ENCODE measurements at places on chromosomes 1 and 21.

DNA sequence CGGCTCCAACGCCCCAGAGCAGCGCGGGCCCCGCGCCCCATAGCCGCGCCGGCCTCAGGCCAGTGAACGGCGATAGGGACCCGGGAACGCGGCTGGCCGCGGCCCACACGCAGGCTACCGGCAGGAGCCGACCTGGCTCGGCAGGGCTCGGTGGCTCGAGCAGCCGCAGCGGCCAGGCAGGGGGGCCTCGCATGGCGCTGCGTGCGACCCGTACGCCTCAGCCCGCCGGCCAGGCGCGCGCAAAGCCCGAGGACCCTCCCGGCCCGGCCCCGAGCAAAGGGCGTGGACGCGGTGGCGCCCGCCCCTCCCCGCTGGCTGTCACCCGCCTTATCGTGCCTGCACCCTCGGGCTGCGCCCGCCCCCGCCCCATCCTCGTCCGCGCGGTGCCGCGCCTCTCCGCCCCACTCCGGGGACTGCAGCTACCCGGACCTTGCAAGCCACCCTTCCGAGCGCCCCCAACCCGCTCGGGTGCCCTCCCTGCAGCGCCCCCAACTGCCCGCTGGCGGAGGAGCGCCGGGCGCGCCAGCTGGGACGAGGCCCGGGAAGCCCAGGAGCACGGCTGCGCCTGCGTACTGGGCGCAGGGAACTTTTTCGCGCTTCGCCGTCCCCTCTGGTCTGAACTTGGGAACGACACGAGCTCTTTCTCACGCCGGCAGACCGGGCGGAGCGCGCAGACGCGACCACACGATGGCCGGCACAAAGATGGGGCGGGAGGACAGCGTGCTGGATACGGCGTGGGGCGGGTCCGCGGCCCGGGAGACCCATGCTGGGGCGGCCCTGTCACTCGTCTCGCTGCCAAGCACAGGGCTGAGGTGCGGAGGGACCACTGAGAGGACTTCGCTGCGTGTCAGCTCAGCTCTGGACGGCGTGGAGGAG, at the start of gene ABCB10:
TSS of gene ABCB10 (minus strand) at position 248 of the 876 bp plus-strand sequence. CDS start at position 193, 55 bp downstream.
- peak; percentile 74 for DNase-seq

- no peak for DNase-seq
These were observed 2.6 kb upstream of the HES5 start for GRCh38 chr1:2532485-2533160.

DNA sequence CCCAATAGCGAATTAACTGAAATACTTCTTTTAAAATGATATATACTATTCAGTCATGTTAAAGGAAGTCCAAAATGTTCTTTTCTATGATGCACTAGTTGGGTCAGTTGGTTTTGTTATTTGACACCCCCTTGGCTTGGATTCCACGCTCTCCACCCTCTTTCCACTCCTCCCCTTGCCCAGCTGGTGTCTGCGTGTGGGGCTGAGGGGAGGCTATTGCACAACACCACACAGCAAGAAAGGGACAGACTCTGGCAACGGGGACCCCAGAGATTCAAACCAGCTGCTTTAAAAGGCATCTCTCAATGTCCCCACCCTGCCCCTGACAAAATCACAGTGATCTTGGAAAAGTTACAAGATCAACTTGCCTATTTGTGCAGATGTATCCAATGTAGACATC, 394.3 kb downstream of the TGFB2 start:
- DNase-seq = no peak

DNA sequence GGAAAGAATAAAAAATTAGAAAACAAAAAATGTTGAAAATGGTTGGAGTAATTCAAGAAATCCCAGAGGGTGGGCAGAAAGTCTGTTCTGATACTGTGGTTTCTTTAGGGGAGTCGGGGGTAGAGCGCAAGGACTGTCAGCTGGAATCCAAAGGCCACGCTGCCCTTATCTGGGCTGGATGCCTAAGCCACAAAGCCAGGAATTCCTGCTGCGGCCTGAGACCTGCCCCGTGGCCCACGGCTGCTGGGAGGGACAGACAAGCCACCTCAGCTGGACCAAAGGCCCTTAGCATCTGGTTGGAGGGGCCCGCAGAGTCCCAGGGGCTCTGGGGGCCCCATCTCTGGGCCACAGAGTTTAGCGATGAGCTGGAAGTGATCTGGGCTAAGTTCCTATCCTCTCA, 60.2 kb downstream of the DMRTB1 start:
- DNase-seq = no peak

GRCh38 chr1:213061263-213061662, 10.2 kb downstream of the RPS6KC1 start:
- no peak for DNase-seq

- DNase-seq = no peak
These were observed 2.2 kb downstream of the KRTAP19-1 start for GRCh38 chr21:30478004-30478403.

GRCh38 chr21:34166468-34166867, 93.1 kb downstream of the MRPS6 start:
- DNase-seq = peak; percentile 23

- DNase-seq = no peak
These were observed 295.7 kb downstream of the CHRM3 start for GRCh38 chr1:239682046-239682445.

- no peak for DNase-seq
These were observed 6.2 kb downstream of the RASSF5 start for GRCh38 chr1:206513312-206514111.

DNA sequence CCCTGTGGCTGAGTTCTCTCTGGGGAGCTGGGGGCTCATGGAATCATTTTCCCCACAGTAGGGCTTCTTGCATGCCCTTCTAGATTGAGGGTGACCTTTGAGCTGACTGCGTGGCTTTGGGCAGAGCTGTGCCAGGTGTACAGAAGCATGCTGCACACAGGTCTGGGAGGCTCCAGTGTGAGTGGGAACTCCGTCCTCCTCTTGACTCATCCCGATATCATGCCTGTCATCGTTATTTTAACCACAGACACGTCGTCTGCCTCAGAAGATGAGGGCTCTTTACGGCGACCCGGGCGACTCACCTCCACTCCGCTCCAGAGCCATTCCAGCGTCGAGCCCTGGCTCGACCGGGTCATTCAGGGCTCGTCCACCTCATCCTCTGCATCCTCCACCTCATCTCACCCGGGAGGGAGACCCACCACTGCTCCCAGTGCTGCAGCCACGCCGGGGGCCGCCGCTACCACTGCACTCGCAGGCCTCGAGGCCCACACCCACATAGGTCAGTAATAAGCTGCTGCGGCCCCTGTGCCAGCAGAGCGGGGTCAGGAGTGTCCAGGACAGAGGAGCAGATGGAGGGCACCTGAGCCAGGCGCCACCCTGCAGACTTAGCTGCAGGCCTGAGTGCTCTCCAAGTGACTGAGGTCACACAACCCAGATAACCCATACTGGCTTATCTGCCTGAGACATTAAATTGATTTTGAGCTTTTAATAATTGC, 39.8 kb downstream of the DIP2A start:
- DNase-seq = no peak

- DNase-seq = no peak
These were observed 148.2 kb downstream of the PRDM16 start for GRCh38 chr1:3217181-3217641.

DNA sequence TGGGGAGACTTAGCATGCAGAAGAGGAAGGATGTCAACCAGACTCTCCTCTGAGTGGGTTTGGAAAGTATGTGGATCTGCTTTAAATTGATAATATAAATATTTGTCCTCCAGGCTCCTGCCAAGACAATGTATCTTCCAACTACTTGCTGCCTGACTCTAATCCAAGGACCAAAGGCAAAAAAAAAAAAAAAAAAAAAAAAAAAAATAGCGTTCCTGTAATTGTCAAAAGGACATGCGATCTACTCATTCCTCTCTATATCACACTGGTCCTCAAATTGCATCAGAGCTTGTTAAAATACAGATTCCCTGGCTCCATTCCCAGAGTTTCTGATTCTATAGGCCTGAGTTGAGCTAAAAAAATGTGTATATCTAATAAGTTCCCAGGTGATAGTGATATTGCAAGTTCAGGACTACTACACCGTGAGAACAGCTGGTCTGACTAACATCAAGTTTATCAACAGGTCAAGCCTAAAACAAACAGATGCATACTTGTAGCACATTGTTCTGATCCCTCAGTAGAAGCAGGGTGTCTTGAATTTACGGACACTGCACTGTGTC, 141.3 kb downstream of the TNR start:
- no peak for DNase-seq

- DNase-seq = peak; percentile 71
These were observed 14.6 kb downstream of the SLC35E2B start for GRCh38 chr1:1677718-1678580.

- DNase-seq = no peak
These were observed 31.8 kb downstream of the KCNK2 start for GRCh38 chr1:215114154-215114933.

- DNase-seq = no peak
These were observed 4.8 kb downstream of the PLA2G5 start for GRCh38 chr1:20074725-20075171.

DNA sequence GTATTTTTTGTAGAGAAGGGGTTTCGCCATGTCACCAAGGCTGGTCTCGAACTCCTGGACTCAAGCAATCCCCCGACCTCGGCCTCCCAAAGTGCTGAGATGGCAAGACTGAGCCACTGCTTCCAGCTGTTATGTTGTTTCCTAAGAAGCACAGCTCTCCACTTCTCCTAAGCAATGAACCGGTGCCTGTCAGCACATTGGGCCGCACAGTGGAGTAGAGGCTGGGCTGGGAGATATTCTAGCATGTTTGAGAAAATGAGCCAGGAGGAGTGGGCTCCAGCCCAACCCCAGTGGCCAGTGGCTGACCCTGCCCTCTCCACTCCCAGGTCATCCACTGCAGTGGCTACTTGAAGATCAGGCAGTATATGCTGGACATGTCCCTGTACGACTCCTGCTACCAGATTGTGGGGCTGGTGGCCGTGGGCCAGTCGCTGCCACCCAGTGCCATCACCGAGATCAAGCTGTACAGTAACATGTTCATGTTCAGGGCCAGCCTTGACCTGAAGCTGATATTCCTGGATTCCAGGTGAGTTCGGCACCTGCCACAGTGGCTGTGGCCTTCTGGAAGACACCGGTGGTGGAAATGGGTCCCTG, 27.0 kb downstream of the SIM2 start:
- DNase-seq = no peak

GRCh38 chr1:205273551-205273982, 45.8 kb downstream of the TMCC2 start:
- peak; percentile 84 for DNase-seq

DNA sequence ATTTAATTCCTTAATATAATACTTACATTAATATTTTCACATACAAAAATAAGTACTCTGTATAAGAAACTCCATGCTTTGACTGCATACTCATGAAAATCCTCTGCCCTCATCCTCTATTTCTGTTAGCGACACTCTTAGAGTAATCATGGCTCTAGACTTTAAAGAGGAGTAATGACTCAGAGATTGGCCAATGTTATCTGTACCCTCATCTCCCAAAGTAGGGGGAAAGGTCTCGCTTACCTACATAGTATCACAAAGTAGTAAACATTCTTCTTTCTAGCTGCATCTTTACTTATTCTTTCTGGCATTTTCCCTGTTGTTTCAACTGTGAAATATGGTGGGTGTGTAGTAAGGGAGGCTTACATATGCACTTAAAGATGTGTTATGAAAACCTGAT, 29.8 kb upstream of the SPAG17 start:
- no peak for DNase-seq
